ENCODE measurements at places on chromosomes 11 and 22.

DNA sequence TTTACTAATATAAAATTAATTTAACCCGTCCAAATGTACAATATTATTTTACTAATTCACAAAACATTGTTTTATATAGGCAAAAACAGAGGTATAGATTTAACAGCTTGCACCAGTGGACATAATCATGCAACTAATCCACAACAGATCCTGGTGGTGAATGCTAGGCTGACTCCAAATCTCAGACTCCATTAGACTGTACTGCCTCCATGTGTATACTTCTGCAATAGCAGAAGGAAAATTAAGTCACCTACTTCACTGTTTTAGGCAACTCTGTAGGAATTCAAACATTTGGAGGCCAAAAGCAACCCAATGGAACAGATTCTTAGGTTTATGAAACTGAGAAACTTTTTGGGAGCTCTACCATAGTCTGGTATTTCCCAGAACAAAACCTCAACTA is 30.0 kb upstream of the RAB39A start:
- DNase-seq: no peak

- no peak for DNase-seq
Observed at GRCh38 chr11:132251061-132251460, 880.6 kb downstream of the NTM start.

GRCh38 chr22:32281072-32281471 is 25.9 kb upstream of the SLC5A4 start:
- no peak for DNase-seq

DNA sequence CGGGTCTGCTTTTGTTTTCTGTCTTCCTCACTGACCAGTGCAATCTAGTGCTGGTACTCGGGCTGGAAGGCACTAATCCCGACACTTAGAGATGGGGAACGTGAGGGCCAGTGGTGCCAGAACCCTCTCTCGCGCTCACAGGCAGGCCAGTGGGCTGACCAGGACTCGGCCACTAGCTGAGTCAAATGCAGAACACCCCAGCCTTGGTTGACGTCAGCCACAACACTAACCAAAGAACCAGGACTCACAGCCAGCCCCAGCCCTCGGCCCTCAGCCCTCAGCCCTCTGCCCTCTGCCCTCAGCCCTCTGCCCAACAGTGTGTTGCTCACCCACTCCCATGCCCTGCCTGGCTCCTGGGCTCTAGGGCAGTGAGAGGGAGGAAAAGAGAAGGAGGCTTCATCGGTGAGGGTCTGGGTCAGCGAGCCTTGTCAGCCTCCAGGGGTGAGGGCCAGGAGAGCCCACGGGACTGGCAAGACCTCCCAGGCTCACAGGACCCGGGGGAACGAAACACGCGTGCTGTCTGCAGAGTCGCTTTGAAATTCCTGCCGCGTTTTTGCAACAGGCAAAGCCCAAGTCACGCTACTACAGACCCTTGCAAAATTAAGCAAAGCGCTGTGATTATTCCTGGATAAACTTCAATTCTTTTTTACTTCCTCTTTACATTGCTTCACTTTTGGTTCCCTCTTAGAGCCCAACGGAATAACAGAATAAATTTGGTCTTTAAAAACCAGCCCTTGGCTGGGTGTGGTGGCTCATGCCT is 27.5 kb downstream of the KIAA0930 start:
- DNase-seq: no peak

DNA sequence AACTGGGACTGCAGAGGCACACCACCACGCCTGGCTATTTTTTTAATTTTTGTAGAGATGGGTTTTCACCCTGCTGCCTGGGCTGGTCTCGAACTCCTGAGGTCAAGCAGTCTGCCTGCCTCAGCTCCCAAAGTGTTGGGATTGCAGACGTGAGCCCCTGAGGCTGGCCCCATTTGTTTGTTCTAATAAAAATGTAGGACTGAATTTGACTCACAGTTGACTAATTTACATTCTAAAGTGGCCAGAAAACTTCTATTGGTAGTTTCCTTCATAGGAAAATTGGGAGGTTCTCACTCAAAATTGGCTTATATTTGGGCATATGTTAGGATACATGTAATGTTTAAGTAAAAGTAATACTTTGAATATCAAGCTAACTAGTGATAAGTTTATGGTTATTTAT is 35.0 kb downstream of the PPFIA1 start:
- no peak for DNase-seq

DNA sequence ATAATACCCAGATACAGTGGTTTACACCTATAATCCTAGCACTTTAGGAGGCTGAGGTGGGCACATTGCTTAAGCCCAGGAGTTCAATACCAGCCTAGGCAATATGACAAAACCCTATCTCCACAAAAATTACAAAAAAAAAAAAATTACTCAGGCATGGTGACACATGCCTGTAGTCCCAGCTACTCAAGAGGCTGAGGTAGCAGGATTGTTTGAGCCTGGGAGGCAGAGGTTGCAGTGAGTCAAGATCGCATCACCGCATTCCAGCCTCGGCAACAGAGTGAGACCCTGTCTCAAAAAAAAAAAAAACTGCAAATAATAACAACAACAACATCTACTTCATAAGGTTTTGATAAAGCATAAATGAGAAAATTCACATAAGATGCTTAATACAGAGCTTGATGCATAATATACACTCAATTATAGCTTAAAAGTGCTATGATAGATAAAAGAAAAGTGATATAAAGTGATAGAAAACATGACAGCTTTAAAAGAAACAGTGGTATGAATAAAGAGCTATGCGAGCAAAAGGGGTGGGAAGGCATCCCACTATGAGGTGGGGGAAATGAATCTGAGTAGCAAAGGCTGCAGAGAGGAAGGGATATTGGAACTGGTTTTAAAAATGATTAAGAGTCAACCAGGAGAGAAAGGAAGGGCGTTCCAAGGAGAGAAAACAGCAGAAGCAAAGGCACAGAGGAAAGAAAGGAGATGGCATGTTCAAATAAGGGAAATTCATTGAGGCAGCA is 197.6 kb downstream of the KIF18A start:
- DNase-seq: no peak

DNA sequence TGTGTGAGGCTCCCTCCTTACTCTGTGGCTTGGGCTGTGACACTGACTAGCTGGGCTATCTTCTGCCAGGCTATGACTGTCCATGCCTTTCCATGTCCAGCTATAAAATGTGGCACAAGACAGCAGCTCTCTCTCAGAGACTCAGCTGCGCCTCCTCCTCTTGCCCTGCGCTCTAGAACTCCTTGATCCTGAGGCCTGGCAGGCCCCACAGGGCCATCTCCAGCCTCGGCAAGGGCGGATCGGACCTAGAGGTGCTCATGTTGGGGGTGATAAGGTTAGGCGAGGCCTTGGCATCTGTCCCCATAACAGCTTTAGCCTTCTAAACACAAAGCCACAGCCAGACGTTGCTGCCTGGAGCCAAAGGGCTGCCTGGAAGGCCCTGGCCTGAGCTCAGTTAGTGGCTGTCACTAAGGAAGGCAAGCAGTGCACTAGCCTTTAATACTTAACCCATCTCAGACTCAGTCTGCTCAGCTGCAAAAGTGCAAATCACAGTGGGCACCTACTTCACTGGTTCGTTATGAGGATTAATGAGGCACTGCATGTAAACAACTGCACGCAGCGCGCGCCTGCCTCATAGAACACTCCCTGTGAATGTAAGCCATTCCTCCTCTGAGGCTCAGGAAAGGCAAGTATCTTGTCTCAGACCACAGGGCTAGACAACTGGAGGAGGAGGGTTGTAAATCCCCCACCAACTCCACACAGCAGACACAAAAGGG is 1.2 kb downstream of the GUCD1 start:
- DNase-seq: no peak

DNA sequence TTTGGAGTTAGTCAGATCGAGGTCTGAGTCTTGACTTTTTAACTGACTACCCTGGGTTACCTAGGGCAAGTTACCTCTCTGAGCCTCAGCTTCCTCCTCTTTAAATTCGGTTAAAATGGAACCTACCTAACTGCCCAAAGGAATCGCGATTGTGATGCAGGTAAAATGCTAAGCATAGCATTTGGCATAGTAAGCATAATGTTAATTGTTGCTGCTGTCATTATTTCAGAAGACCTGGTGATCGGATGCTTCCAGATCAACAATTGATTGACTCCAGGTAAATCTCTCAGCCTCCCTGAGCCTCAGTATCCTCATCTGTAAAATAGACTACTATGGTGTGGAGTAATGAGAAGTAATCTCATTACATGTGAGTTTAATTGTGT is 550 bp upstream of the SLC43A1 start:
- DNase-seq: no peak

DNA sequence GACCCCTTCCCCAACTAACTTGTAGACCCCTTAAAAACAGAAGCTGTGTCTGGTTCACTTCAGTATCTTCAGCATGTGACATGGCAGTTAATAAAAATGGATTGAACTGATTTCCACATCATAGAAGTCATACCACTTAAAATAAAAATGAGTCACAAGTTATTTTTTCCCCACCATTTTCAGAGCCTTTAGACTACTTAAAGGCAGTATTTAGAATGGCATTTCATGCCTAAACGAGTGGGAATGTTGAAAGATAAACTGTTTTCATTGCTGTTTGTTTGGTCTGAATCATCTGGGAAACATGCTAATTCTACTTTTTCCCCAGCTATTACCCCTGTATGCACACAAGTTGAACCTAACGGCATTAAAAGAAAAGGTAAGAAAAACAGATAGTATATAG is 324.0 kb downstream of the RAB38 start:
- DNase-seq: no peak

DNA sequence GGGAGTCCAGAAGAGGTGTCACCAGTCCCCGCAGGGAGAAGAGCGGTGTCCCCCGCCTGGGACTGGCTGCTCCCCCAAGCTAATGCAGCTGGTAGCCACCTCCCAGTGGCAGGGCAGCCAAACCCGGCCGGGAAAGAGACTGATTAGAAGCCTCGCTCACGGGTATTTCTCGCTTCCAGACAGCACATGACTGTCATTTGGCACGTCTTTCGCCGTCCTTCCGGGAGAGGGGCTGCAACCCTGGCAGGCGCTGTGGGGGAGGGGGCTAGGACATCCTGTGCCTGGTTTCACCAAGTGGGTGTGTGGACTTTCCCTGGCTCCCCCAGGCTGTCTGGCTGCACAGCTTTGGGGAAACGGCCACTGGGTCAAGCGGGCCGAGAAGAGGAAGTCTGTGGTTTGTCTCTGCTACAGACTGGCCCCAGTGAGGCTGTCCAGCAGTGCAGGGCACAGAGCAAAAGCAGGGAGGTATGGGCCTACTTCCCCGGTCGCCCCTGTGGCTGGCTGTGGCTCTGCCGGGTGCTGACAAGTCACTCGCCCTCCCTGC is 3.8 kb downstream of the CD81 start:
- no peak for DNase-seq

DNA sequence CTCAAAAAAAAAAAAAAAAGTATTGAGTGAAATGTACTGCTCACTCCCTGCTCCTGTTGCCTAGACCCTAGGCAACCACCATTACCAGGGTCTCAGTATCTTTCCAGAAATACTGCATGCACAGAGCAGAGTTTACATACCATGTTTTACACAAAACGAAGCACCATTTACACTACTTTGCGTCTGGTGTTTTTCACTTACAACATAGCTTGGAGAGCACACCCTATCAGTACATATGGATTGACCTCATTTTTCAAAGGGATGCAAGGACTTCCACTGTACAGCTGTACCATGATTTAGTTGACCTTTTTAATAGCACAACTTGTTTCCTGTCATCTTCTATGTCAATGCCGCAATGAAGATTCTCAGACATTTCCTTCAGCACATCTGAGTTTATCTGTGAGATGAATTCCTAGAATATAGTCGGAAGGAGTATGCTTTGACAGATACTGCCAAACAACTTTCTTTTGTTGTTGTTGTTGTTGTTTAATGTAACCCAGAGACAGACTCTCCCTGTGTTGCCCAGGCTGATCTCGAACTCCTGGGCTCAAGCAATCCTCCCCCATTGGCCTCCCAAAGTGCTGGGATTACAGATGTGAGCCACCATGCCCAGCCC is 6.1 kb downstream of the MYH9 start:
- DNase-seq: no peak

DNA sequence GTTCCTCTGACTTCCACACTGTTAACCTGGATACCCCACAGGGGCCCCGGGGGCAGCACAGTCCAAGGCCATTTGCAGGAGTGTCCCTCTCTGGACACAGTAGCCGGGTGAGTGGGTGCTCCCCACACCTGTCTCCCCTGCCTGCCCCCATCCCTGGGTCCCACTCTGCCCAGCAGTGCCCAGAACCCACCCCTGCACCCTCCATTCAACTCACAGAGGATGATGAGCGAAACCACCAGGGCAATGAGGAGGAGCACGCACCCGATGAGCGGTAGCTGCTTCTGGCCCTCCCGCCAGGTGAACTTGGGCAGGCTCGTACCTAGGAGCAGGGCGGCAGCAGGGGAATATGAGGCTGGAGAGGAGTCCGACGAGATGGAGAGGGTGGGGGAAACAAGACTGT is 12.2 kb downstream of the TMPRSS13 start:
- no peak for DNase-seq

- no peak for DNase-seq
Observed at GRCh38 chr11:113192121-113192925, 122.1 kb upstream of the TTC12 start.

DNA sequence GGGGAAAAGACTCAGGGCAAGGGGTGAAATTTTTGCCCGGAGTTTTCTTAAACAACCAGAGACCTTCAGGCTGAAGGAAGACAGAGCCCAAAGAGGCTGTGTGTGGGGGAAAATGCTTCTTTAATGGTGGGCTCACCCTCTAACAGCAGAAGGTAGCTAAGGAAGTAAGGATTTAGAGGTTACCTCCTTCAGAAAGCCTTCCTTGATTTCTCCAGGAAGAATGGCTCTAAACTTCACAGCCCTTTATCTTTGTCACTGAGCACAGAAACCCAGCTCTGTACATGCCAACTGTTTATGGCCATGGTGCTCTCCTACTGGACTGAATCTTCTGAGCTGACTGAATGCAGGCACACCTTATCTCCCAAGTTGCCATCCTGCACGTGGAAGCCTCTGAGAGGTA is 196.0 kb downstream of the TENM4 start:
- no peak for DNase-seq

DNA sequence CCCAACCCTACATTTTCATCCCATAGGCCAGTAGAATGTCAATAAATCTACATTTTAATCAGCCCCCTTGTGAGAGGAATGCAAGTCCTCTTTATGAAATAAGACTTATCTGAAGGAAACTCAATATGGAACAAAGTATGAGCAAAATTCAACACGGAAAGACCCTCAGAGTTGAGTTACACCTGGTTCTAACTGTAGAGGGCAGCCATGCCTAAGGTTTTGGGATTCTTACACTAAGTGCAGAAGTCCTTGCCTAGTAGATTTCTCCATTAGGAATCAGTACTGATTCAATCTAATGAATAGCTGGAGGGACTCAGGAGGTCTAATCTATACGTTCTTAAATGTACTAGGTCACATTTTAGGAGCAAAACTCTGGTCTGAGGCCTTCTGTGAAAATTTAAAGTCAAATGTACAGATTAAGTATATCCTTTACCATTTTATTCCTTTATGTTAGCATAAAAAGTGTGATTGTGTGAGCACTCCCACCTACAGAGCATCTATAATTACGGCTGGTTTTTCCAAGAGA is 904.5 kb downstream of the DLG2 start:
- no peak for DNase-seq

GRCh38 chr22:42769574-42770447 is 49.1 kb upstream of the A4GALT start:
- DNase-seq: no peak
